Smooth muscle cell of the pulmonary artery (primary cell): ENCODE measurements at places on chromosomes 5 and 9. TPM values are rescaled to one million over a fixed set of nuclear protein-coding genes. Genes with fewer than 3 reads are reported as not detected.

Gene SPINK13
- not detected in 2 replicates for total RNA-seq

Gene TNFSF8
- not detected in 2 replicates for total RNA-seq

Gene SLC2A6
- 12.5 and 19.7 TPM in 2 replicates for total RNA-seq

Gene GABBR2
- 0.46 TPM in 1 of 2 replicates, not detected in the other for total RNA-seq

Gene ADCY2
- 0.07 TPM in 1 of 2 replicates, not detected in the other for total RNA-seq

Gene CCDC192
- not detected in 2 replicates for total RNA-seq

Gene SPINK14
- total RNA-seq, result not detected in 2 replicates

Gene PCDHA1
- total RNA-seq, result 0.20 TPM in 1 of 2 replicates, not detected in the other

Gene PCDH12
- 0.36 and 0.46 TPM in 2 replicates for total RNA-seq

Gene GPR150
- total RNA-seq, result 0.40 and 0.46 TPM in 2 replicates

Gene KIAA0825
- total RNA-seq, result 3.1 and 3.8 TPM in 2 replicates

Gene DRD1
- total RNA-seq, result 0.33 and 1.2 TPM in 2 replicates

Gene SPACA9
- total RNA-seq, result 4.0 and 5.7 TPM in 2 replicates

Gene PLGRKT
- total RNA-seq, result 8.3 and 9.5 TPM in 2 replicates

Gene NDUFS6
- 15.7 and 16.7 TPM in 2 replicates for total RNA-seq

Gene DNM1
- 1.9 and 5.8 TPM in 2 replicates for total RNA-seq

Gene COL5A1
- 659 and 898 TPM in 2 replicates for total RNA-seq

Gene CCL27
- total RNA-seq, result 0.17 TPM in 1 of 2 replicates, not detected in the other

Gene NUTM2G
- not detected in 2 replicates for total RNA-seq

Gene SPATA31D4
- not detected in 2 replicates for total RNA-seq

Gene C9orf153
- total RNA-seq, result 0.98 and 0.99 TPM in 2 replicates

Gene TNC
- total RNA-seq, result 364 and 368 TPM in 2 replicates

Gene GABRP
- total RNA-seq, result not detected in 2 replicates

Gene OTP
- total RNA-seq, result not detected in 2 replicates

Gene THOC3
- 15.6 and 21.1 TPM in 2 replicates for total RNA-seq

Gene TMEM232
- 0.79 and 3.3 TPM in 2 replicates for total RNA-seq

Gene FGFR4
- total RNA-seq, result 0.33 and 0.65 TPM in 2 replicates

Gene ADRB2
- total RNA-seq, result 0.59 and 1.2 TPM in 2 replicates
